ENCODE measurements at places on chromosomes 3 and 15.

GRCh38 chr15:76930831-76931396, 635 bp upstream of the RCN2 start:
- peak; percentile 51 for DNase-seq

- DNase-seq, result no peak
Observed at GRCh38 chr3:73207946-73208440, 146.5 kb downstream of the EBLN2 start.

GRCh38 chr3:36362973-36363372, 17.3 kb upstream of the STAC start:
- DNase-seq, result no peak

DNA sequence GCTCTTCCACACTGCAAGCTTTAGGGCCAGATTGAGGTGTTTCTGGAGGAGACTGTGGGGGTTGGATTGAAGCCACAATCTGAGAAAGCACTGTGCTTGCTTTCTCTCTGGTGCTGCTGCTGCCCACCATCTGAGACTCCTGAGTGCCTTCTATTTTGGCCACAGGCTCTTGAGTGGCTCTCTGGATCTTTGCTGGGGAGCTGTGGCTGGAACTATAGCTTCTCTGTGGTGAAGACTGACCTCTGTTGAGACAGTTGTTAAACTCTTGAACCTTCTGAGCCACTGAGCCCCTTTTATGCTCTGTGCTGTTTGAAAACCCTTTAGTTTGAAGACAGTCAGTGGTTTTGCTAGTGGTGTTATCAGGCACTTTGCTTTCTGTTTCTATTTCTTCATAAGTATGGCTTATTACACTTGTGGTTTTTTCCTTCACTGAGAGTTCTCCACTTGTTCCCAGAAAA, 108.7 kb upstream of the TSPAN3 start:
- DNase-seq, result no peak

DNA sequence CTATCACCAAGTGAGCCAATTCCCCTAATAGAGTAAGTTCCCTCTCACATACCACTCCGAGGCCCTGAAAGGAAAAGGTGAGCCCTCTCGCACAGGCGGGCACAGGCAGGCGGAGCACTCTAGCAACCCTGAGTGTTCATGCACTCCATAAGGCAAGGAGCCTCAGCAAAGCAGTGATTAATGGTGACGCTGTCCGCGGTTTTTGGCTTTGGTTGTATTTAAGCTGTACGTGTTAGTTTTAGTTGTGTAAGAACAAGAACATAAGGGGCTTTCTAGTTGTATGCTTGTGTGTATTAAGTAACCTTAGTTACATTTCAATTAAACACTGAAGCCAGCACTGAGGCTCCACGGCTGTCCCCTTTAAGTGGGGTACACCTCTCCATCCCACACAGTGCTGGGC, 33.1 kb downstream of the KLHL25 start:
- no peak for DNase-seq

- DNase-seq, result no peak
Observed at GRCh38 chr3:122060040-122060698, 5.0 kb downstream of the CD86 start.

GRCh38 chr15:65723876-65724275, 68.2 kb downstream of the DENND4A start:
- no peak for DNase-seq

GRCh38 chr3:184409331-184409926, 29.6 kb downstream of the CHRD start:
- no peak for DNase-seq

DNA sequence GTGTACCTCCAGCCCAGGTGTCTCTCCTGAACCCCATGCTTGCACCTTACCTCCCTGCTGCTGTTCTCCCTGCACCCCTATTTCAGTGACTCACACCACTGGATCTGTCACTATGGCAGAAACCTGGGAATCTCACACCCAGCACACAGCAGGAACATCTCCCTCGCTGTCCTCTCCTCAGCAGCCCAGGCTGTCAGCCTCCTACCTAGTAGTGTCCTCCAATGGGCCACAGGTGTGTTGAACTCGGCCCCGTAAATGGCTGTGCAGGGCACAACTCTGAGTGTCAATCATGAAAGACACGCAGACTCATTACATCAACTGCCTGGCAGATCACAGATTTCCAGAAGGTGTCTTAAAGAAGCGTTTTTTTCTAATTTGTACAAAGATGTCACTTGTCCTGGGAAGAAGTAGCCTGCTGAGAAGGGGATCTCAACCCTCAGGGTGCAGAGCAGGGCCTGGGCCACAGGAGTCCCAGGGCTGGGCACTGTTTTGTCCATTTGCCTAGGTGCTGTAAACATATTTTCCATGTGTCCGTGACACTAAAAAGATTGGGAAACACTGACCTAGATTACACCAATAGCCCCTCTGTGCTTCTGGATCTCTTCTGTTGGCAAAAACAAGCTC, 33.8 kb downstream of the HOMER2 start:
- no peak for DNase-seq

- no peak for DNase-seq
Observed at GRCh38 chr3:194287374-194287773, 63.8 kb downstream of the CPN2 start.

GRCh38 chr3:52831500-52832301, 1.2 kb upstream of the ITIH4 start:
- DNase-seq, result peak; percentile 73

- peak; percentile 71 for DNase-seq
Observed at GRCh38 chr3:193777524-193777923, 184.5 kb downstream of the OPA1 start.

DNA sequence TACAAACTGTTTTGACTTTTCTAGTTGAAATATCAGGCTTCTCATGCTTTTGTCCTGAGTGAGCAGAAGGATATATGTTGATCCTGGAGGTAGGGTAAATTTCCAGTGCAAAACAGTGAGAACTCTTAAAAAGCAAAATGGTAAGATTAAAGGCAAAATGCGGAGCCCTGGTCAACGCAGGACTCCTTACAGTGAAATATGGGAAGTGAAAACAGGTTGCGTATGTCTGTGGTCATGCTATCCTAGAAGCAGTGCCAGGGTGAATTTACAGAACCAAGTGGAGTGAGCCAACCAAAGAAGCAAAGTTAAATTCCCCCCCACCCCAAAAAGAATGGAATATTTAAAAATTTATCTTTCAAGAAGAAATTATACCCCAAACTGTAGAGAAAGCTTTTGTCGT, 256.4 kb downstream of the NR2F2 start:
- DNase-seq, result no peak

DNA sequence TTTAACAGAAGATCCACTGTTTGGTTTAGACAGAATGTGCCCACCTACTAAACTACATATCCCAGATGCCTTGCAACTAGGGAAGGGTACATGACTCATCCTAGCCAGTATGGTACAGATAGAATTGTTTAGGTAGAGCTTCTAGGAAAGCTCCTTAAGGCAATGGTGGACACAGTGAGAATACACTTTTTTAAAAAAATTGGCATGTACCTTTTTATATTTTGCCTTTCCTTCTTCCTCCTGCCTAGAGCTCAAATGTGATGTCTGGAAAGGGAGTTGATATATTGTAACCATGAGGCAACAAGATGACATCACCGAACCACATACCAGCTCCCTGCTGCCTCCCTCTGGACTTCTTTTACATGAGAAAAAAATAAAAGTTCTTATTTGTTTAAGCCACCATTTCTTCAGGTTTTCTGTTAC, 14.4 kb upstream of the C3orf80 start:
- DNase-seq, result peak; percentile 29

DNA sequence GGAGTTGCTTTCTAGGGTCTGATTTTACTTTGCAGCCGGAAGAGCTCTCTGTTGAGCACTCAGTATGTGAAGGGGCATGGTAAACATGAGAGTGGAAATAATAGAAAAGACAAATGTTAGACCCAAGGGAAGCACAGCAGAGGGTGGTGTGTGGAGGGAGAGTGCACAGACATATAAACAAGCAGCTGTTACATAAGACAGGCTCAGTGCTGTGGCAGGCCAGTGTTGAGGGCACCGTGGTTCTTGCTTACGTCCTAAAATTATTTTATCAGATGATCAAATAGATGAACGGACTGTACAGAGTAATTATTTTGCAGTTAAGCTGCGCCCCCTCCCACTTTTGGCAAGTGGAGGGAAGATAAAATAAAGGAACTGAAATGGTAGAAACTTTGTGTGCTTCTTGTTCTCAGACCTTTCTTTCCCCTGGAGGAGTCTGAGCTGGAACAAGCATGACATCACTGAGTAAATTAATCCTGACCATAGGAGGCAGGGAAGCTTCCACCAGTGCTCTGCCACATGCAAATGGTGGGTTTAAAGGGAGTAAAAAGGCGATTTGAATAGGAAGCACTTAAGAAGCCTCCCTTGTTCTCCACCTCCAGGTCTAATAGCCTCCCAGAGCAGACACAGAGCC, 205.6 kb downstream of the IL20RB start:
- peak; percentile 82 for DNase-seq

- DNase-seq, result peak; percentile 6
Observed at GRCh38 chr3:138513090-138513843, 78.9 kb downstream of the ESYT3 start.

- DNase-seq, result peak; percentile 42
Observed at GRCh38 chr3:54670201-54671000, 257.5 kb downstream of the LRTM1 start.

- no peak for DNase-seq
Observed at GRCh38 chr3:194279701-194280360, 71.3 kb downstream of the CPN2 start.

DNA sequence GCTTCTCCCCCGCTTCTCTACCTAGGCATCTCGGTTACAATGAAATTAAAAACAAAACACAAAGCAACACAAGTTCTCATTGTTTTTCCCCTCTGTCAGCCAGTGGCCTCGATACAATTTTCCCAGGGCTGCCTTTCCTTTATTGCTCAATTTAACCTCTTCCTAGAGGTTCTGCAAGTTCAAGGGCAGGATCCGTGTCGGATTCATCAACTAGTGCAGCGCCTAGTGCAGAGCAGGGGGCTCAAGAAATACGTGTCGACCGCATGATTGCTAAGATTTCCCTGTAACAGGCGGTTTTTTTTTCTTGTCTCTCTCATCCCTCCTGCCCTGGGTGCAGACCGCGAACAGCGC, 1.4 kb upstream of the BHLHE40 start:
- DNase-seq, result peak; percentile 61

GRCh38 chr3:31053299-31053698, 158.8 kb upstream of the GADL1 start:
- no peak for DNase-seq

GRCh38 chr3:157312376-157312745, 124.3 kb upstream of the PTX3 start:
- DNase-seq, result no peak

DNA sequence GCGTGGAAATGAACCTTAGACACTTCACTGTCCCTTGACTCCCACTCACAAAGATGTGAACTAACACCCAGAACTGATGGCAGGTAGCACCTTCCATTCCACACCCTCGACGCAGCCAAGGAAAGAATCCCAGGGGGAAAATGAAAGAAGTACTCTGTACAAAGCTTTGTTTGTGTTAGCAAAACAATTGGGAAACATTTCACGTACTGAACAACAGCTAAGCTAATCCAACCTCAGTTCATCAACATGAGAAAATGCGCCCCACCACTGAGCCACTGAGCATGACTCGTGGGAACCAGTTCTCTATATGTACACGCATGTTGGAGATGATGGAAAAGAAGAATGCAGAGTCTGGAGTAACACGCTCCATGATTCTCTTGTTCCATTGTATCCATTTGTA, 32.0 kb downstream of the CORO2B start:
- DNase-seq, result no peak

DNA sequence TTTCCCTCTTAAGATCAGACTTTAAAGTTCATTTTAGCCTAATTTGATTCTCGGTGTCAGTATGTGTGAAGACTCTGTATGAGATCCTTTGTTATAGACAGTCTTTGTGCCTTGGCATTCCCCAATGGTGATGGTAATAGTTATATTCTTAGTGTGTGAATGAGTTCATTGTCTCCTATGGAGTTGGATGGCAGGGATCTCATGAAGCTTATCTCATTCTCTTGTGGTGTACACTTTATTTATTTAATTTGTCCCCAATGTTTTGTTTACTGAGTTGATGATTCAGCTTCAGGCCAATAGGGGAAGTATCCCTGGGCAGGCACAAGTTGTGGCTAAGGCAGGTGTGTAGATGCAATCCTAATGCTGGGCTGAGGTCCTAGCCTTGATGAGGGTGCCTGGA, 222.0 kb upstream of the DPPA4 start:
- DNase-seq, result no peak

DNA sequence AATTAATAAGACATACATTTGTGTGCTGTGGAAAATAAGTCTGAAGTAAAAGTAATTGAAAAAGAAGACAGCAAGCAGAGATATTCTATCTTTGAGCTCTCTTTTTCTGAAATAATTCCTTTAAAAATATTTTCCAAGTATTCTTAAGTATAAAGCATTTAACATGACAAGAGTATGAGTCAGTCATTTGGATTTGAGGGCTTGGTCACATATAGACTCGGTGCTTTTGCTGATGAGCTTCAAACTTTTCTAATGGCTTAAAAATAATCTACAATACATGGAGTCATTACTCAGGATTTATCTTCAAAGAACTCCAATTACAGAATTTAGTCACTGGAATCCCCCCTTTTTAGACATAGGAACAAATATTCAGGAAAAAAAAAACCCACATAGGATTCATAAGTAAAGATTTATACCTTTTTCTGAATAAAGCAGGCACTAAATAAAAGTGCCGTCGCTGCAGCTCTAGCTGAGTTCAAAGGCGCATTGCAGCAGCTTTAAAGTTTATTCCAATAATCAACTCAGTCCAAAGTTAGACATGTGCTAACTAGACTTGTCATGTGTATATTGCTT, 147.5 kb downstream of the CTNNB1 start:
- DNase-seq, result no peak

GRCh38 chr15:77905301-77905920, 172.1 kb downstream of the TBC1D2B start:
- no peak for DNase-seq

DNA sequence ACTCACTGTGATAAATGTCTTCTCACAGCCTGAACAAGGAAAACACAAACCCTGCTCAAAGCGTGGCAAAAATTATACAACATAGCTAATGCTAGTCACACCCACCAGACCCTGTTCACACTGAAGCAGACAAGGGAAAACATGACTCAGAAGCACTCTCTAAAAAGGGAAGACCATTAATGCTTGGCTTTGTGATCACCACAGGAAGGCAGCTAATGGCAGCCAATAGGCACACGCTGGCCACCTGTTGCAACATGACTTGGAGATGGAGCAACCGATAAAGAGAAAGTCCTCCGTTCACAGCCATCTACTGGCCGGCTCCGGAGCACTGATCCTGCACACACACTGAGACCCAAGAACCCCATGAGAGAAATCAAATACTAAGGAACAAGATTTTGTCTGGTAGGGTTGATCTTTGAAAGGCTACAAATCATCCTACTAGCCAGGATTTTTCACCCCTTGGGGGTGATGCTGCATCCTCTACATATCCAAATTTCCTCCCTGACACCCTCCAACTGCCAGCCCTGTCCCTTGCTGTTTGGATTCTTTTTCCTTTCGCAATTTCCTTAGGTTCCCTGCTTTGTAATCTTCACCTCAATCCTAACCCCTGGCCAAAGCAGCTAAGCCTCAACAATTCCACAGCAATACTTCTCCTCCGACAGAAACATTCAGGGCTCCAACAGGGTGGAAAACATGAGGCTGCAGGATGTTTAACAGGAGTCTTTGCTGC, 3.2 kb downstream of the ZXDC start:
- DNase-seq, result no peak

All from NCI-H82 (cell line).